ENCODE measurements at places on chromosomes 5 and 9. TPM values are rescaled to one million over a fixed set of nuclear protein-coding genes. Genes with fewer than 3 reads are reported as not detected.

The LCN2 gene
- total RNA-seq, result not detected

The NUDT12 gene
- total RNA-seq, result 10.0 TPM

The SNX30 gene
- 18.8 TPM for total RNA-seq

The HMGCR gene
- total RNA-seq, result 48.6 TPM

The TMC1 gene
- not detected for total RNA-seq

The ACTBL2 gene
- 1.7 TPM for total RNA-seq

The DRD1 gene
- total RNA-seq, result 0.18 TPM

The ZNF354C gene
- 5.6 TPM for total RNA-seq

The FYB1 gene
- total RNA-seq, result not detected

The DPYSL3 gene
- total RNA-seq, result 50.2 TPM

GRCh38 chr5:87393331-87393730 is 19.4 kb downstream of the CCNH start:
- DNase-seq, result peak; percentile 87

DNA sequence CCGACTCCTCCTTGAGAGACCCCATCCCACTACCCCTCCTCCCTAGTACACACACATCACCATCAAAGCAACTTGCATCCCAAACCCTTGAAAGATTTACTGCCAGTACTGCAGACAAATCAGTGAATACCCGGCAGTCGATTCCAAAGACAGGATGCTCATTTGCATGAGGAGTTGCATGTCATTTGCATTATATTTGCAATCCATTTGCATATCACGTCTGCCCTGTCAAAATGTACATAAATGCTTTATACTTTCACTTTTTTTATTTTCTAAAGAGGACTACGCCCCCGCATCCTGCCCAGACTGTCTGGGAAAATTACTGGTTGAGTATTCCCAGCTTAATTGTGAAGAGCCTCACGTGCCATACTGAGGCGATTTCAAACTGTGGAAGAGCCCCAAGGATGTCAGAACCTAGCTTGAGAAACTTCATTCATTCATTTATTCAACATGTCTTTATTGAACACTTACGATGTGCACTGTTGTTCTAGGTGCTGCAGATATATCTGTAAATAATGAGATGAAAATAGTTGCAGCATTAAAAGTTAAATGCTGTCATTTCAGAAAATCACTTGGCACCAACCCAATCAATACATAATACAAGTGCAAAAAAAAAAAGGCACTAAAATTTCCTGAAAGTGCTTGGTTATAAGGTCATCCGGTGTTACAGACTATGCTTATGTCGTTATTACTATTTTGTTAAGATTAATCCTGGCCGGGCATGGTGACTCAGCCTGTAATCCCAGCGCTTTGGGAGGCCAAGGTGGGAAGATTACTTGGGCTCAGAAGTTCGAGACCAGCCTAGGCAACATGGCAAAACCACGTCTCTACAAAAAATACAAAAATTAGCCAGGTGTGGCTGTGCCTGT is 17.2 kb upstream of the SIL1 start:
- no peak for DNase-seq

DNA sequence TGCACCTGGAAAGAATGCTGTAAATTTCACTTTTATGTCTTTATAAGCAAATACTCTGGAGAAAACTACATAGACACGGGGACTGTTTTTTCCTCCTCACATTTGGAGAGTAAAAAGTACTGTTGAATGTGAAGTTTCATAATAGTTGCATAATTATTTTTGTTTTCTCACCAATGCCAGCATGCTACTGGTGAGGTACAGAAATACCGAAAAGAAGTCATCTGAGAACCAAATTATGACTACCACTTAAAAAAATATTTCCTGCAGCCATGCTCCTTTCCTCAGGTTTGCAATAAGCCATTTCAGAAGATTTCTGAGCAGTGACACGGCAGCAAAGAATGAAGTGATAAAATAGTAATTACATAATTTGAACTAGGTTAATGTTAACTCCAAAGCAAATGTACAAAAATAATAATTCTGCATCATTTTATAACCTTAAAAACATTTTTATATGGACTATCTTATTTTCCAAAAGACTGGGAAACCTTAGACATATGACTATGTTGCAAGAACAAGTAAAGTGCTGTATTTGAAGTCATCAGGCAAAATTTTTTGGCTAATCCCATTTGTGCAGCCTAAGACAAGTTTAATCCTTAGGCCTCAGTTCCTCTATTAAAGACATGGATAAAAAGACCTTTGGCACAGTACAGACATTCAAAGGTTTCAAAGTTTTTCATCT is 144.7 kb downstream of the PCSK1 start:
- no peak for DNase-seq

DNA sequence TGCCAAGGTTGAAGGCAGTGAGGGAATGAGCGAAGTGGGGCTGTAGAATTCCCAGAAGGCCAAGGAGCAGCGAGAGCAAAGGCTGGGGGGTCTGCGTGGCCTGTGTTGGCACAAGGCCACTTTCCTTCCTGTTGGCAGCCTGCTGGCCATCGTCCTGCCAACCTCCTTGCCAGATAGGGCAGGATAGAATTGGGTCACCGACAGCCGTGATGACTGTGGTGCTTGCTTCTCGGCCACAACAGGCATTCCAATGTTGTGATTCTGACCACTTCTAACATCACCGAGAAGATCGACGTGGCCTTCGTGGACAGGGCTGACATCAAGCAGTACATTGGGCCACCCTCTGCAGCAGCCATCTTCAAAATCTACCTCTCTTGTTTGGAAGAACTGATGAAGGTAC is 18.9 kb downstream of the TRIP13 start:
- peak; percentile 64 for DNase-seq

DNA sequence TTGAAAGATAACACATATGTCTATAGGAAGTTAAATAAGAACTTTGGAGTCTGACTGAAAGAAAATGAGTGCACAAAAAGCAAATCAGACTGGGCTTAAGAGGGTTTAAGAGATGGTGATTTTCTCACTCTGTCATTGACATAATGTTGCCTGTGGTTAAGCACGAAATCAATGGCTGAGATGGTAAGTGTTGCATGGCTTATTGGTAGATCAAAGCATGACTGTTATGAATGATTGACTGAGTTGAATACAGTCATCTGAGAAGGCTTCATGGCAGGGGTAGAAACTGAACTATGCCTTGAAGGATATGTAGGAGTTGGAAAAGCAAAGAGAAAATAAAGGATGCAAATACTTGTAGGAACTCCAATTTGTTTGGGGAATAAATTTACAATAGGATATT is 136.6 kb downstream of the PLPPR1 start:
- no peak for DNase-seq

DNA sequence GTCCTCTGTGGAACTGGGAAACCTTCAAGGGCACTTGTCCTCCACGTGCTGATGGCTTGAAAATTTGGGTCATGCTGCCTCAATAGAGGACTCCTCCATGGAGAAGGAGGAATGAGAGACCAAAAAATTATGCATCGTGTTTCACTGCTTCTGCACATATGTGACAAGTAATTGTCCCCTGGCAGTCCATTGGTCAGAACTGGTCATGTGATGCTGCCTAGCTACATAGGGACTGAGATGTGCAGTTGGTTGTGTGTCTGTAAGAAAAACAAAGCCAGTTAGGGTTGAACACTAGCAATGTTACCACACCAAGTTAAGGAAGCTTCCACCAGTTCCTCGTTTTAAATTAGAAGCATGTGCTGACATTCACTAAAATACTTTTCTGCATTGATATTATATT is 201.9 kb upstream of the ANKH start:
- no peak for DNase-seq

DNA sequence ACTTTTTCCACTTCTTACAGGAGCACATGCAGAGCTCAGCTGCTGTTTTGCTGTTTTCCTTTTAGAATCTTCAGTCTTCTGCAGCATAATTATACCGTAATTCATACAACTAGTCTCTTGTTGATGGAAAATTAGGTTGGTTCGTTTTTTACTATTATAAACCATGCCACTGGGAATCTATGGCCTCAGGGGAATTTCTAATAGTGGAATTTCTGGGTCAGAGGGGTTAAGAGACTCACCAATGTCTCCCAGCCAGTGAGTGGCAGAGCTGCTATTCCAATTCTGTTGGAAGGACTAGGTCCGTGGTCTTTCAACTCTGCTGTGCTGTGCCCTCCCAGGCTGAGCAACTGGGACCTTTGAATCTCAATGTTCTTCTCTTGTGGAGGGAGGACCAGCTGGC is 282.5 kb downstream of the ZSWIM6 start:
- DNase-seq, result no peak

- no peak for DNase-seq
Measured at GRCh38 chr5:78903353-78903752, 81.8 kb downstream of the ARSB start.

- peak; percentile 87 for DNase-seq
Measured at GRCh38 chr9:68515326-68516017, 25.2 kb downstream of the TMEM252 start.

- no peak for DNase-seq
Measured at GRCh38 chr9:126696401-126697145, 82.8 kb downstream of the LMX1B start.

- no peak for DNase-seq
Measured at GRCh38 chr5:152994033-152994680, 496.3 kb upstream of the GRIA1 start.

- DNase-seq, result no peak
Measured at GRCh38 chr5:403995-404394, 39.0 kb upstream of the EXOC3 start.

DNA sequence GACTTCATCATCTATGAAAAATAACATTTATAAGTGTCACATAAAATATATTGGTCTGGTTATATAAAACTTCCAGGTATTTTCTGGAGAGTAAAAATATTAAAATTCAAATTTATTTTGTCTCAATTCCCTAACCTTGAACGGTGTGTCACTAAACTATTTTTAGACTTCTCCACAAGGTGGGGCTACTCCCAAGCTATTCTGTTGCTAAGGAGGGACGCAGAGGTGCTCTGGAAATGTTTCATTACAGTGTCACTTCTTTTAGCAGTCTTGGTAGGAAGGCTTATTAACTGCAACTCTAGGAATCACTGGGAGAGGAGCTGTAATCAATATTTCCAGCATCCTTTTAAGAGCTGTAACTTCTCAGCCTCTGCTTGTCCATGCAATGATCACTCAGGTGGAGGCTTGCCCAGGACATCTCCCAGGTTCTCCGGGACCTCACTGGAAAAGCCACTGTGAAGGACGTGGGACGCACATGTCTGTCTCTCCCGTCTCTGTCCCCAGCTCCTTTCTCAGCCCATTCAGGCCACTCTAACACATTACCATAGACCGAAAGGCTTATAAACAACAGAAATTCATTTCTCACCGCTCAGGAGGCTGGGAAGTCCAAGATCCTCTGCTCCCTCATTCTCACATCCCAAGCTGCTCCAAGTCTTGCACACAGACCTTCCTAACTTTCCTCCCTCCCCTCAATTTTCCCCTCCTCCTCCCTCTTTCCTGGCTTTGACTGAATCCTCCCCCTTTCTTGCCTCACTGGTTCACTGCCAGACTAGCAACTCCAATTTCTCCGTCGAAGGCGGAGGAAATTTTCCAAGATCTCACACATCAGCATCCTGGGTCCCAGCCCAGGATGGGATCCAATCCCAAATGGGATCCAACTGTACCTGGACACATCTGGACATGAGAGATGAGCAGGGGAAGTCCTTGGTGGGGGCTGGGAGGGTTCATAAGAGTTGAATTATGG is 32.7 kb upstream of the DNAH5 start:
- DNase-seq, result peak; percentile 70

- DNase-seq, result no peak
Measured at GRCh38 chr9:85543196-85543595, 198.6 kb downstream of the AGTPBP1 start.

- peak; percentile 72 for DNase-seq
Measured at GRCh38 chr5:132419502-132420468, 50.3 kb downstream of the SLC22A5 start.

GRCh38 chr5:126587551-126588390 is 7.2 kb downstream of the ALDH7A1 start:
- DNase-seq, result no peak

DNA sequence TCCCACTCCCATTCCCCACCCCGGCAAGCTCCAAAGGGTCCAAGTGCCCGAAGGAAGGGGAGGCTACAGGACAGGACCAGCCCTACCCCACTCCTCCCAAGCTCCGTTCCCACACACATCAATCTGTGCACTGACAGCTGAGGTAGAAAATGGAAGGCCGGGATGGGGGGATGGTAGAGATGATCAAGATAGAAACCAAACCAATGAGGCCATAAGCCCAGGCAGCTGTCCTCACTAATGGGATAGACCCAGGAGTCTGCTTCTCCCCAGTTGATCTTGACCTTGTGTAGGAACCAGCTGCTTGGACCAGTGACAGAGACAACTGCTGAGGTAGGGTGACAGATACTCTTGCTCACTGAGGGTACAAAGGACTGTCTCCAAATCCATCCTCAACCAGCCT is 38.6 kb downstream of the B4GALT1 start:
- no peak for DNase-seq

- peak; percentile 15 for DNase-seq
Measured at GRCh38 chr9:133421615-133422542, at the start of gene ADAMTS13. ADAMTS13 (plus strand) TSS chr9:133422367; CDS start chr9:133422444, 77 bp downstream.

DNA sequence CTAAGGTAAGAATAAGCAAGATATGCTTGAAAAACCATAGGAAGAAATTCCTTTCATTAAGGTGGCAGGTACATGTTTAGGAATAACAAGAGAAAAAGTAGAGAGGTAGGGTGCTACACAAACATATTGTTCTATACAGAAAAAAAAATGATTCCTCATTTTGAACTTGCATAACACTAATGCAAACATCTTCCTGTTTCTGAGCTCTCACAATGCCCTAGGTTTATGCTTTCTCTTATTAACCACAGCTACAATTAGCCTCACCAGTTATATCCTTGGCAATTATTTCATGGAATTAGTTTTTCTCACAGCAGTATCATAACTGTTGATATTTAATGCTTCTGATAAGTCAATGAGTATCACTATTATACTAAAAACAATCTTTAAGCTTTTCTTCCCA is 20.7 kb downstream of the CEMIP2 start:
- no peak for DNase-seq

GRCh38 chr9:73125651-73126050 is 26.0 kb upstream of the ANXA1 start:
- peak; percentile 70 for DNase-seq

DNA sequence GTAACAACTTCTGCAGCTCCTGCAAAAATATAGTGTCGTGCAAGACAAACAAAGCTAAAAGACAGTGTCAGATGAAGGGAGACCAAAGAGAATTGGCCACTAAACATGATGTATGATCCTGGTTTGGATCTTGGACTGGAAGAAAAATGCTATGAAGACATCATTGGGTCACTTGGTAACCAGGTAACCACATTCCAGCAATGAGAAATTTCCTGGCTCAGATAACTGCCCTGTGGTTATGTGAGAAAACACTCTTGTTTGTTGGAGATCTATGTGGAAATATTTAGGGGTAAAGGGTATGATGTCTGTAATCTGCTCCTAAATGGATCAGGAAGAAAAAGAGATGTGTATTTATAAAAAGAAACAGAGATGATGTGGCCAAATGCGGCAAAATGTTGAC is 45.5 kb upstream of the ANKRD33B start:
- DNase-seq, result peak; percentile 55

DNA sequence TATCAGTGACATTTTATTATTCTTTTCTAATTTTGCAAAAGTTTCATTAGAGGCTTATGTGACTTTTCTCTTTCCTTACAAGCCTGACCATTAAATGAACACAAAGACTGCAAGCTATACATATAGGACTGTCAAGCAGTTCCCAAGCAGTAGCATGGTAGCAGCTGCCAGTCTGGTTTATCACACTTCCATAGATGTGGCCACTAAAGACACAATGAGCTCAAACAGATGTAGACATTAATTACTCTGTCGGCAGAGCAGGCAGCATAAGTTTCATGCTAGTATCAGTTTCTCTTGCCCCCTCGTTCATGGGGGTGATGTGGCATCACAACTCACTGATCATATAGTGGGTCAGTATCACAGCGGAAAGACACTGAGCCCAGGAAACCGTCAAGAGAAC is 89.5 kb downstream of the CDH10 start:
- DNase-seq, result no peak

All from IMR-90 (cell line).